ENCODE measurements at places on chromosomes 13 and 19. TPM values are rescaled to one million over a fixed set of nuclear protein-coding genes. Genes with fewer than 3 reads are reported as not detected.

DNA sequence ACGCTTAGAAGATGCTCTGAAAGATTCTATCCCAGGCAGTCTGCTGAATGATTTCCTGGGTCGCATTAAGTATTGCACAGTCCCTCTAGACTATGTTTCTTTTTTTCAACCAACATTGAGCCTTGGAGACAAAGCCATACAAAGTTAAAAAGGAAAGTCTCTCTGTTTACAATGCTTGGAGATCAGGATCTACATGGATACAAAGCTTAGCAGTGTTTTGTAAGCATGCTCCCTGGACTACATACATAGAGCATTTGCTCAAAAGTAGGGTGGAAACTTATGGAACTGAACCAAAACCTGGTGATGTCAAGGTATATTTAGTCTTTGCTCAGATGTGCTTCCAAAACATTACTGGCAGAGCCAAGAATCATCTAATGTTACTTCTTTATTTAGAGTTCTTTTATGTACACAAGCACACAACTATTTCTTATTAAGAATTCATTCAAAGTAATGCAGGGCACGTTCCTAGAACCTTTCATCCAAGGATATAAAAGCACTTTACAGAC is 241.2 kb downstream of the ABCC4 start:
- no peak for DNase-seq

DNA sequence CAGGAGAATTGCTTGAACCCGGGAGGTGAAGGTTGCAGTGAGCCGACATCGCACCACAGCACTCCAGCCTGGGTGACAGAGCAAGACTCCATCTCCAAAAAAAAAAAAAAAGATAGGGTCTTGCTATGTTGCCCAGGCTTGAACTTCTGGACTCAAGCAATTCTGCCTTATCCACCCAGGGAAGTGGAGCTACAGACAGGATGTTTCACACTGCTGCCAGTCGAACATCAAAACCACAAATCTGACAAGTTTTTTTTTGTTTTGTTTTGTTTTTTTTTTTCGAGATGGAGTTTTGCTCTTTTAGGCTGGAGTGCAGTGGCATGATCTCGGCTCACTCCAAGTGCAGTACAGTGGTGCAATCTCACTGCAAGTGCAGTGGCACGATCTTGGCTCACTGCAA is 10.8 kb downstream of the XPO4 start:
- no peak for DNase-seq

DNA sequence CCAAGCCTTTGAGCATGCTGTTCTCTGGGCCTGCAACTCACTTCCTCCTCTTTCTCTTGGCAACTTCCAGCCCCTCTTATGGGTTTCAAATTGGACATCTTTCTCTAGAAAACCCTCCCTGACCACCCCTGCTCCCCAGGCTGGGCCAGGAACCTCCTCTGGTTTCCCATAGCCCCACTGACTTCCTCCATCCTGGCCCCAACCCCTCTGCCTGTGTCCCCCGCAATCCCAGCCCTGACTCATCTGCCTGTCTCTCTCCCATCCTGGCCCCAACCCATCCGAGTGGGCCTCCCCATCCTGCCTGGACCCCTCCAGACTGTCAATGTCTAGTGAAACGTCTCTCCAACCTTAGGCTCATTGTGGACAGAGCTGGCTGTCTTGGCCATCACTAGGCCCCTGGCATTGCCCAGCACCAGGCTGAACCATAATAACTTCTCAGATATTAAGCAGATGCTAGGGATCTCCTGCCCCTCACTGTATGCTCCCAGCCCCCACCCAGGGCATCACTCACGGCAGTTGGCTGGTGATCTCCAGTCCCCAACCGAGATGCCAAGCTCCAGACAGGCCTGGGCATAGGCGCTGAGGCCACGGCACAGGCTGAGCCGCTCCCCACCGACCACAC is 16.8 kb downstream of the FCGBP start:
- no peak for DNase-seq

- DNase-seq, result no peak
These were observed 177.6 kb downstream of the SHISA2 start for GRCh38 chr13:25874064-25874737.

- DNase-seq, result no peak
These were observed 90.0 kb upstream of the SERP2 start for GRCh38 chr13:44283600-44283999.

Gene IGFL1
- not detected for total RNA-seq

DNA sequence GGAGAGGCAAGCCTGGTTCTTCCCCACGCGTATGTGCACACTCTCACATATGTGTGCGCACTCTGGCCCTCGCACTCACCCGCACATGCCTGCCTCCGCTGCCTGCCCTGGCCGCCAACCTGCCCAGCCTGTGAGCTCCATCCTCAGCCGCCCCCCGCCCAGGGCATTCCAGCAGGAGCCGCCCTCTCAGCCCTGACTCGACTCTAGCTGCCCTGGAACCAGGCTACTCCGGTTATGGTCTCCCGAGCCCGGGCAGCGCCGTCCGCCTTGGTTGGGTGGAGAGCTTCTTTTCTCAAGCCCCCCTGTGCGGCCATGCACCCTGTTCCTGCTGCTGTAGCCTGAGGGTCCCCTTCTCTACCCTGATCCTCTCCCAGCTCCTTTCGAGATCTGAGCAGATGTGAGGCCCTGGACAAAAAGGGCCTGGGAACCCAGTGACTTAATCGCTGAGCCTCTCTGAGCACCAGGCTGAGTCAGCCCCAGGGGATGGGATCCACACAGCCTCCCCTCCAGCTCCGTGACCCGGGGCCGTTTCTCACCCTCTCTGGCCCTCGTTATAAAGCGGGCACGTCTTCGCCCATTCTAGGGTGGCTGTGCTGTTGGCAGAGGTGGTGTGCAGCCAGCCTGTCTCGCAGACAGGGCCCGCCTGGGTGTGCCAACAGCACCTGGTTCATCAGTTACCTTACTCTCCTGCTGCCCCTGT is 191.5 kb downstream of the TEX29 start:
- no peak for DNase-seq

DNA sequence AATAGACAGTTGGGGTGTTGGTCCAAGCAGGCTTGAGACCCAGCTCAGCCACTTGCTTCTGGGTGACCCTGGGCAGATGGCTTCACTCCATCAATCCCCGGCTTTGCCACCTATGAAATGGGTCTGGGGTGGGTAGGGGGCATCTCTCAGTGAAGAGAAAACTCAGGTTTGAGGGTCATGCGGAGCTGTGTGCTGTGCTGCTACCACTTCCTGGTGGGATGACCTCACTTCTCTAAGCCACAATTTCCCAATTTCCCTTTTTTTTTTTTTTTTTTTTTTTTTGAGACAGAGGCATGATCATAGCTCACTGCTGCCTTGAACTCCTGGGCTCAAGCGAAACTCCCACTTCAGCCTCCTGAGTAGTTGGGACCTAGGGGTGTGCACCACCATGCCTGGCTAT is 4.6 kb upstream of the PLAUR start:
- DNase-seq, result no peak

GRCh38 chr19:55044771-55045716 is 7.0 kb upstream of the GP6 start:
- no peak for DNase-seq

Gene CCL25
- 10.4 TPM for total RNA-seq

- DNase-seq, result no peak
These were observed 321.2 kb downstream of the DIAPH3 start for GRCh38 chr13:59842507-59842906.

Gene ZNF723
- not detected for total RNA-seq

Gene ZNF571
- total RNA-seq, result 0.56 TPM

Gene KIR2DL4
- total RNA-seq, result not detected

DNA sequence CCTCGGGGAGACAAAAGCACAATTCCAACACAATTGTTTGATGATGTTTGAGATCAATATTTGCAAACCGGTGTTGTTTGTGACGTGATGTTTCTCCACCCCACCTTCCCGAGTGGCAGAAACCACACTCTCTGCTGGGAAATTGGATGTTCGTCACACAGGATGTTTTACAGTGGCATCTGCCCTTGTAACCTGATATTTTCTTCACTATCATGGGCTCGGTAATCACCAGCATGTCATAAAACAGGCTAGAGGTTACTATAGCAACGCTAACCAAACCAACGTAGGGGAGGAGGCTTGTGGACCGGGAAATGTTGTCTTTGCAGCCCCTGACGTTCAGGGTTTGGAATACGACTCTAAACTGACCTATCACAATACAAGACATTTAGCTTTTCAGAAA is 454.5 kb downstream of the IRS2 start:
- no peak for DNase-seq

Gene ZNF681
- total RNA-seq, result 0.16 TPM

Gene ELAVL3
- total RNA-seq, result not detected

DNA sequence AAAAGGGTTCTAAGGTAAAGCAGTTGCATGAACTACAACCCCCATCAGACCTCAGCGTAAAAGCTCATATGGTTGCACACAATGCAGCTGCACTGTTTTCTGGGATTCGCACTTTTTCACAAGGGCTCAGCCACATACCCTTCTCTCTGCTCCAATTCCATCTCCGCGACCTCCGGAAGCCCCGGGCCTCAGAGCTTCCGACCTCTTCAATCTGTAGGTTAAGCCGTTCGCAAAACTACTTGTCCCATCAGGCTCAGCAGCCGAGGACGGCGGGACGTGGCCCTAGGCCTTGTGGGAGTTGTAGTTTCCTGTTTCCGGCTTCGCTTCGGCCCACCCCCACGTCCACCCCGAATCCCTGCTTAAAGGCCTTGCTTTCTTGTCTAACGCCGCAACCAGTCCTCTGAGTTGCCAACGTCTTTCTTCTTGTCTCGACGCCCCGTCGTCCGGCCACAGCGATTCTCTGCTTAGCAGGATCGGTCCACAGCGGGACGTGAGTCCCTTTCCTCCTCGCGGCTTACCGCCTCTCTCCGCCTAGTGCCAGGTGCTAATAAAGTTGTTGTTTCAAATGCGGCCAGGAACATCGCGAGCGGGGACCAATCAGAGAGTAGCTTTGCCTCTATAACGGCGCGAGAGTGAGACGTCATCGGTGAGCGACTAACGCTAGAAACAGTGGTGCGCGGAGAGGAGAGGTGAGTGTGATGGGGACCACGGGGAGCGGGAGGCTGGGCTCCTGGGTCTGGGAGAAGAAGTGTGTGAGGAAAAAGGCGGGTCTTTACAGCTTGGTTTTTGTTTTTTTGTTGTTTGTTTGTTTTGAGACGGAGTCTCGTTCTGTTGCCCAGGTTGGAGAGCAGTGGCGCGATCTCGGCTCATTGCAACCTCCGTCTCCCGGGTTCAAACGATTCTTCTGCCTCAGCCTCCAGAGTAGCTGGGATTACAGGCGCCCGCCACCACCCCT is at the start of the genes PRPF31 and TFPT:
Gene PRPF31, plus strand, starts transcription at position 646 of the 955 bp plus-strand sequence. CDS start 2,525 bp downstream, outside the sequence.
Gene TFPT, minus strand, starts transcription at position 549 of the 955 bp plus-strand sequence. Its CDS starts 388 bp downstream, at position 161.
- DNase-seq, result peak; percentile 95

- DNase-seq, result no peak
These were observed 18.5 kb upstream of the C19orf33 start for GRCh38 chr19:38285567-38285966.

Gene LILRA1
- total RNA-seq, result not detected

DNA sequence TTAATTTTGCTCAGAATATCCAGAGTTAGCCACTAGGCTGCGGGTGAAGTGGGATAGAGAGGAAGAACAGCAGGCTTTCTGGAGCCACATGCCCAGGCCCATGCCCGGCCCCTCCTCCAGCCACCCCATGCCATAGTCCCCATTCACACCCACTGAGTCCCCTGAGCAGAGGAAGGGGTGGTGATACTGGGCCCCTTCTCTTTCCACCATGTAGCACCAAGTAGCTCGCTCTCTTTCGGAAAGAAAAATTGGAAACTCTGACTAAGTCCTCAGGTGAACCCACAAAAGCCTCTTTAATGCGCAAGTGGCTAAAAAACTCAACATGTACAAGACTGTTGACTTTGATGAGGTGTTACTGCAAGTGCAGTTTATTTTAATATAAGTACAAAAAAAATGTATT is 76.7 kb upstream of the GPR183 start:
- DNase-seq, result no peak

Gene POU4F1
- total RNA-seq, result 0.05 TPM

DNA sequence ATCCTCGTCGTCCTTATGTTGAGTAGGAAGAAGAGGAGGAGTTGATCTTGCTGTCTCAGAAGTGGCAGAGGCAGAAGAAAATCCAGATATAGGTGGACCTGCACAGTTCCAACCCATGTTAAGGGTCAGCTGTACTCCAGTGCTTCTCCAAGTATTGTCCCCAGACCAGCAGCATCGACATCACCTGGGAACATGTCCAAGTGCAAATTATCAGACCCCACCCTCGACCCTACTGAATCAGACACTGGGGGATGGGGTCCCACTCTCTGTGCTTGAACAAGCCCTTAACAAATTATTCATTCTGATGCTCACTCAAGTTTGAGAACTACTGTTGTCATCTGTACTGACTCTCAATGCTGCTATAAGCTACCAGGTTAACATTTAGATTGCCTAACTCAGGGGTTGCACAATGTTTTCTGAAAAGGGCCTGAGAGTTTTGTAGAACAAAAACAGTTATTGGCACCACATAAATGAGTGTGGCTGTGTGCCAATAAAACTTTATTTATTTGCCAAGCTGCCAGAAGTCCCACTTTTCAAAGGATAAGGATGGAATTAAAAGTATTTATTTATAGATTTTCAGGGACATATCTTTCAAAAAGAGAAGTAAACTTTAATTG is 226.7 kb upstream of the IPO5 start:
- no peak for DNase-seq

- no peak for DNase-seq
These were observed 79.9 kb upstream of the RAP2A start for GRCh38 chr13:97353927-97354675.

DNA sequence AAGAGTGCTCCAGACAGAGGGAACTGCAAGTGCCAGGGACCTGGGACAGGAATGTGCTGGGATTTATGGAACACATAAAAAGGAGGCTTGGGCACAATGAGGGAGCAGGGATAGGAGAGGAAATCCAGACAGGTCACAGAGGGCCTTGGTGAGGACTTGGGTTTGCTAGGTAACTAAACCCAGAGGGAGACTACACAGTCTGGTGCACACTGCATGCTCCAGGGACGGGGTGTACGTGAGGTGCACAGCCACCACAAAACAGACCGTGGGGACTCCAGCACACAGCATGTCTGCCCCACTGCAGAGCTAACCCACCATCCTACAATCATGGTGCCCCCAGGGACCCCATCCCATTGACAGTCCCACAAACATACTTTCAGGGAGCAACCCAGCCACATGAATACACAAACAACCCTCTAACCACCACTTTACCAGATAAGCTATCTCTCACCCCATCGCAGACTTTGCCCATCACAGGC is 5.5 kb upstream of the ZFP36 start:
- no peak for DNase-seq

Gene FXYD3
- 0.44 TPM for total RNA-seq

Gene C19orf81
- not detected for total RNA-seq

DNA sequence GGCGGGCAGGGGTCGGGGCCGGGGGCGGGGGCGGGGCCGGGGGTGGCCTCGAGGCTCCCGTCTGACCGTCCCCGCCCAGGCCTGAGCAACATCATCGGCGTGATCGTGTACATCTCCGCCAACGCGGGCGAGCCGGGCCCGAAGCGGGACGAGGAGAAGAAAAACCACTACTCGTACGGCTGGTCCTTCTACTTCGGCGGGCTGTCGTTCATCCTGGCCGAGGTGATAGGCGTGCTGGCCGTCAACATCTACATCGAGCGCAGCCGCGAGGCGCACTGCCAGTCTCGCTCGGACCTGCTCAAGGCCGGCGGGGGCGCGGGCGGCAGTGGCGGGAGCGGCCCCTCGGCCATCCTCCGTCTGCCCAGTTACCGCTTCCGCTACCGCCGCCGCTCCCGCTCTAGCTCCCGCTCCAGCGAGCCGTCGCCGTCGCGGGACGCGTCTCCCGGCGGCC is 9.4 kb upstream of the CACNG6 start:
- DNase-seq, result no peak

- DNase-seq, result no peak
These were observed 181.3 kb downstream of the LIG4 start for GRCh38 chr13:108033800-108034707.

Gene LRP3
- total RNA-seq, result 2.8 TPM

Gene INSR
- total RNA-seq, result 34.6 TPM

GRCh38 chr13:42114912-42115311 is 66.5 kb downstream of the DGKH start:
- DNase-seq, result no peak
